Ascending aorta (tissue), 2 donors: ENCODE measurements at places on chromosomes 1 and 21.

- H3K36me3 ChIP-seq = peaks cover 60% of the 10 kb centered on the region
- peaks cover 14% of the 10 kb centered on the region for H3K4me1 ChIP-seq
- no peaks in the 10 kb centered on the region for H3K27me3 ChIP-seq
- peak overlapping the region; percentile 89 for H3K27ac ChIP-seq
- no peak overlapping the region for H3K4me3 ChIP-seq
- peak; percentile 87 for DNase-seq
These were observed 17.3 kb downstream of the CSF1 start for GRCh38 chr1:109927911-109928321.

GRCh38 chr1:12458571-12458970, 159.4 kb downstream of the DHRS3 start:
- no peak for DNase-seq
- H3K4me3 ChIP-seq = no peak overlapping the region
- H3K27ac ChIP-seq = peak overlapping the region; percentile 89
- peaks cover 4% of the 10 kb centered on the region for H3K36me3 ChIP-seq
- no peaks in the 10 kb centered on the region for H3K27me3 ChIP-seq

GRCh38 chr1:97886199-97886598, 34.6 kb downstream of the DPYD start:
- H3K4me1 ChIP-seq = no peaks in the 10 kb centered on the region
- H3K27me3 ChIP-seq = no peaks in the 10 kb centered on the region
- H3K36me3 ChIP-seq = no peaks in the 10 kb centered on the region
- no peak for DNase-seq

DNA sequence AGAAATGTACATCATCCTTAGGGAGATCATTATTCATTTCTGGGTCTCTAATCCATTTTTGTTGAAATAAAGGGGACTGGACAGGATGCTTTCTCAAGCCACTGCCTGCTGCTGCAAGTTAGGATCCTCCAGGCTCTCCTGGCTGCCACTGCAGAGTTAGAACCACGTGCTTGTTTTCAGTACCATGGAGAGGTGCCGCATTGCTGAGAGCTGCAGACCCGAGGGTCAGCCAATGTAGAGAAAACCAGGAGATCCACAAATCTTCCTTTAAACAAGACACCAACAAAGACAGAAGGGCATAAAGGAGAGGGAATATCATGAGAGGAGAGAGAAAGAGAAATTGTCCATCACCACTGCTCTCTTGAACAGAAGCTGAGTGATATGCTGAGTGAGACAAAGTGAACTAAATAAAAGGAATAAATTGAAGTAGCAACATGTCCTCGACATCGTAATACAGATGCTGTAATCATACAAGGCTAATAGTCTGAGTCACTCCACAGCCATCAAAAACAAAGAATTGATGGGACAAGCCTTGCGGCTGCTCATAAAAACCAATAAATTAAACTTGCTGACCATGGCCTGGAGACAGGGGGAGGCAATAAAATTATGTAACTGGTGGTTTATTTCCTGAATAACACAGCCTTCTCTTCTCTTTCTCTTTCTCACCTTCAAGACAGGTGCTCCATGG, 255.7 kb downstream of the OMA1 start:
- no peaks in the 10 kb centered on the region for H3K27me3 ChIP-seq
- H3K27ac ChIP-seq = no peak overlapping the region
- no peak overlapping the region for H3K4me3 ChIP-seq
- H3K4me1 ChIP-seq = no peaks in the 10 kb centered on the region
- no peaks in the 10 kb centered on the region for H3K36me3 ChIP-seq
- DNase-seq = no peak

GRCh38 chr1:209685821-209686220, 10.6 kb downstream of the G0S2 start:
- no peak for DNase-seq
- no peaks in the 10 kb centered on the region for H3K27me3 ChIP-seq
- H3K36me3 ChIP-seq = no peaks in the 10 kb centered on the region
- no peaks in the 10 kb centered on the region for H3K4me1 ChIP-seq

DNA sequence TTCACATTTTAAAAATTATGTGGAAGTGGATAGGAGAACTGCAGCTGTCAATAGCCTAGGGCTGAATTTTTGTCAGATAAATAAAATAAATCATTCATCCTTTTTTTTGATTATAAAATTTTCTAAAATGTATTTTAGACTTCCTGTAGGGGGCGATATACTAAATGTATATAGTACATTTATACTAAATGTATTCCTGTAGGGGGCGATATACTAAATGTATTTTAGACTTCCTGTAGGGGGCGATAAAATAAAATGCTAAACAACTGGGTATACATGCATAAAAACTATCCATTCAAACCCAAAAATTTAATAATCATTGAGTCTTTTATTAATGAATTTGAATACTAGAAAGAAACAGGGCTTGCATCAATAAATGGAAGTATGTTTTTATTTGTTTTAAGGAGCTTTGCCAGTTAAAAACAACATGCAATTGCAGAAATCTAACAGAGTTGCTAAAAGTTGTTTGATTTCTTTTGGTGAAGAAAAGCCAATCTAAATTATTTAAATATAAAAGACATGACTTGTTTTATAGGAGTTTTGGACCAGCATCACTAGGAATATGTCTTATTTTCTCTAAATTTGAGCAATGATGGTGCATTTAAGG, 31.4 kb downstream of the CLCA1 start:
- no peak overlapping the region for H3K27ac ChIP-seq
- H3K4me3 ChIP-seq = no peak overlapping the region

DNA sequence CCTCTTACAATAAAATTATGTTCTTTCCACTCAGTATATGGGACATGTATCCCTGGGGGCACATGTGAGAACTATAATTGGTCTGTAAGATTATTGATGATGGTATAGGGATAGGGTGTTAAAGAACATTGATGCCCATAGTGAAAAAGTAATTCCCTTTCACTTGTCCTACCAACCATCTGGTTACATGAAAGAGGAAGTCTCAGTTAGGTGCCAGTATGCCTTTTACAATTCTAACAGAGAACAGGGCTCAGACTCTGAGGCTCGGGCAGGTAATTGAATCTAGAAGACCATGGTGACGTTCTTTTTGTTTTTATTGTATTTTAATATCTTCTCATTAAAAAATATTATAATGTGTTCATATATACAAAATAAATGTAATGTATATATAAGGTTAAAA, 113.6 kb downstream of the FGGY start:
- no peak overlapping the region for H3K27ac ChIP-seq
- H3K36me3 ChIP-seq = no peaks in the 10 kb centered on the region
- H3K4me3 ChIP-seq = no peak overlapping the region
- DNase-seq = no peak
- H3K27me3 ChIP-seq = no peaks in the 10 kb centered on the region
- peaks cover 26% of the 10 kb centered on the region for H3K4me1 ChIP-seq
